Endodermal cell (in vitro differentiated cells): ENCODE measurements at places on chromosomes 6 and 20.

- no peak for DNase-seq
These were observed 708.6 kb upstream of the MARCKS start for GRCh38 chr6:113148566-113148965.

- peak; percentile 94 for DNase-seq
These were observed 6.6 kb upstream of the BTNL2 start for GRCh38 chr6:32413427-32414047.

DNA sequence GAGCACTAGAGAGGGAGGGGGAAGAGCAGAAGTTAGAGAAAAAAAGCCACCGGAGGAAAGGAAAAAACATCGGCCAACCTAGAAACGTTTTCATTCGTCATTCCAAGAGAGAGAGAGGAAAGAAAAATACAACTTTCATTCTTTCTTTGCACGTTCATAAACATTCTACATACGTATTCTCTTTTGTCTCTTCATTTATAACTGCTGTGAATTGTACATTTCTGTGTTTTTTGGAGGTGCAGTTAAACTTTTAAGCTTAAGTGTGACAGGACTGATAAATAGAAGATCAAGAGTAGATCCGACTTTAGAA is 2.0 kb downstream of the ID4 start:
- DNase-seq: no peak

GRCh38 chr6:84772428-84773132 is 8.2 kb upstream of the TBX18 start:
- DNase-seq: peak; percentile 70

DNA sequence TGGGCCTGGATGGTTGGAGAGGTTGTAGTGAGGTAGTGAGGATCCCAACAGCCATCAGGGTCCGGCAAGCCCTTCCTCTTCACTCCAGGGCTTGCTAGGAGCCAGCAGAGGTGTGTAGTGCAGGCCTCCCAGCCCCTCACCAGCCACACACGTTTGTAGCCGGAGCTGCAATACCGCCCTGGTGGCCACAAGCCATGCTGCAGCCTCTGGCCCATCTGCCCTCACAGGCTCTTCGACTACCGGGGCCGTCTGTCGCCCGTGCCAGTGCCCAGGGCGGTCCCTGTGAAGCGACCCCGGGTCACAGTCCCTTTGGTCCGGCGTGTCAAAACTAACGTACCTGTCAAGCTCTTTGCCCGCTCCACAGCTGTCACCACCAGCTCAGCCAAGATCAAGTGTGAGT is 36.4 kb downstream of the EIF2S2 start:
- DNase-seq: peak; percentile 75

GRCh38 chr6:31622684-31623091 is 2.2 kb downstream of the PRRC2A start:
- DNase-seq: no peak

DNA sequence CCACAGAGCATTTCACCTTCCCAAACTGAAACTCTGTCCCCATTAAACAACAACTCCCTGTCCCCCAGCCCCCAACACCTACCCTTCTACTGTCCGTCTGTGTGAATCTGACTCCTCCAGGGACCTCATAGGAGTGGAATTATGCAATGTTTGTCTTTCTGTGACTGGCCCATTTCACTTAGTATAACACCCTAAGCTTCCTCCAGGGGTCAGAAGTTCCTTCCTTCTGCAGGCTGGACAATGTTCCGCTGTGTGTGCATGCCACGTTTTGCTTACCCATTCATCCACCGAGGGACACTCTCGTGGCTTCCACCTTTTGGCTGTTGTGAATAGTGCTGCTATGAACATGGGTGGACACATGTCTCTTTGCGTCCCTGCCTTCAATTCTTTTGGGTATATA is 37.6 kb upstream of the MPC1 start:
- no peak for DNase-seq

- DNase-seq: no peak
These were observed 80.3 kb downstream of the DTNBP1 start for GRCh38 chr6:15582499-15582898.

DNA sequence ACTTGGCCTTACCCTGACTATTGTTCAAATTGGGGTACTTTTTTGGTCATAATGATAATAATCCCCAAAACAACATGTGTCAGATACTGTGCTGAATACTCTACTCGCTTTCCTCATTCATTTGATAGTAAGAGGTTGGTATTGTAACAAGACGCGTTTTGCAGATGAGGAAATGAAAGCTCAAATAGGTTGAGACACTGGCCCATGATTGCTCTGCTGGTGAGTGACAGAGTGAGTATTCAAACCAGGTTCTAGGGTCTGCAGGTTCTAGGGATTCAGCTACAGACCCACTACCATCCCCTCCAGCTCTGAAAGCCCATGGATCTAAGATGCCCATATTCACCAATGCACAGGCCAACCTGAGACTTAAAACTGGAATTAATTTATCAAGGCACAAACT is 1.3 kb upstream of the ENPP4 start:
- DNase-seq: no peak

- DNase-seq: no peak
These were observed 24.8 kb upstream of the SPDEF start for GRCh38 chr6:34580707-34581560.

GRCh38 chr6:20024316-20024673 is 187.1 kb downstream of the ID4 start:
- DNase-seq: no peak

DNA sequence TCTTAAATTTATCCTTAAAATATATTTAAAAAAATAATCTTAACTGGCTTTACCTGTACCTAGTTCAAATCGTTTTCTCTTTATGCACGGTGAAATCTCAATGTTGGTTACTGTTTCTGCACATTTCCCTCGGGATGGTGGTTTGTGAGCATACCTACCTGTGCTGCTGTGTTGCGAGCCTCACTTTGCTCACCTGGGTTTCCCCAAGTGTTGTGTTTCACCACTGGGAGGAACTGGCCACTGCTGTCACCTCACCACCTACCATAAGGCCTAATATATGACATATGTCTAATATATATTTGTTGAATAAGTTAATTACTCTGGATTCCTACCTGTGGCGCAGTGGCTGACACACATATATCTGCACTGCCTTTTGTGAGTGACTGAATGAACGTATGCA is 493.5 kb upstream of the FLRT3 start:
- no peak for DNase-seq

DNA sequence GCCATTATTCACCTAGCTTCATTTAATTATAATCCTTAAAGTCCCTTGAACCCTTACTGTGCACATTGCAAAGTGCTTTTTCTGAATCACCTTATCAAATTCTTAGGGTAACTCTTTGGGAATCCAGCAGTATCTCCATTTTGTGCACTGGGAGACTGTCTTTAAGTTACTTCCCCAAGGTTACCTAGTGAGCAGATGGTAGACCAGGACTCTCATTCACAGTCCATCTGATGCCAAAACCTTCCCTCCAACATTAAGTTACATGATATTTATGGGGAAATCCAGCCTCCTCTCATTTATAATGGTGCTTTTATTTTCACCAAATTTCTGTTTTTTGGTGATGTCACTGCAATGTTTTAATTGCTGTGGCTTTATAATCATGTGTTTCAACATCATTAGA is 75.7 kb downstream of the NCOA7 start:
- DNase-seq: no peak

DNA sequence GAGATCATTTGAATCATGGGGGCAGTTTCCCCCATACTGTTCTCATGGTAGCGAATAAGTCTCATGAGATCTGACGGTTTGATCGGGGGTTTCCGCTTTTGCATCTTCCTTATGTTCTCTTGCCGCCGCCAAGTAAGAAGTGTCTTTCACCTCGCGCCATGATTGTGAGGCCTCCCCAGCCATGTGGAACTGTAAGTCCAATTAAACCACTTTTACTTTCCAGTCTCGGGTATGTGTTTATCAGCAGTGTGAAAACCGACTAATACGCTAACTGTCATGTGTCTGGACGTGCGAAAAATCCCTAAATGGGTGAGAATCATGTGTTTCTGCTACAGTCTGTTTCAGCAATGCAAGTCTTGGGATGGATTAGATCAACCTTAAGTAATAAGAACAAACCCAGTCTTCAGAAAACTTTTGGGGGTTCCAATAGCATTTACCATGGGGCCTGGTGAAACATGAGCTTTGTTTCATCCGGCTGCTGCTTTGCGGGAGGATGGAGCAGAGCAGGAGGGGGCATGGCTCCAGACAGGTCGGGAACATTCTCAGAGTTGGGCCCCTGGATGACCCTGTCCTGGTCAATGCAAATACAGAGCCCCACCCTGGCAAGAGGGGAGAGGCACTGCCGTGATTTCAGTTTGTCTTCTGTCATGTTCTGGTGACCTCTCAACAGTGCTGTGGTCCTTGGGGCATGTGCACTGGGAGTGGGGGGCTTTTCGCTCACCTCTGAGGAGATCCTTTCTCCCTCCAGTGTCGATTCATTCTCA is 41.5 kb downstream of the CTCFL start:
- peak; percentile 32 for DNase-seq
